ENCODE measurements at places on chromosomes 7 and 10.

- DNase-seq: no peak
Observed at GRCh38 chr7:148584154-148584827, 6.3 kb upstream of the C7orf33 start.

- peak; percentile 57 for DNase-seq
Observed at GRCh38 chr10:119211625-119212441, 4.5 kb downstream of the GRK5 start.

DNA sequence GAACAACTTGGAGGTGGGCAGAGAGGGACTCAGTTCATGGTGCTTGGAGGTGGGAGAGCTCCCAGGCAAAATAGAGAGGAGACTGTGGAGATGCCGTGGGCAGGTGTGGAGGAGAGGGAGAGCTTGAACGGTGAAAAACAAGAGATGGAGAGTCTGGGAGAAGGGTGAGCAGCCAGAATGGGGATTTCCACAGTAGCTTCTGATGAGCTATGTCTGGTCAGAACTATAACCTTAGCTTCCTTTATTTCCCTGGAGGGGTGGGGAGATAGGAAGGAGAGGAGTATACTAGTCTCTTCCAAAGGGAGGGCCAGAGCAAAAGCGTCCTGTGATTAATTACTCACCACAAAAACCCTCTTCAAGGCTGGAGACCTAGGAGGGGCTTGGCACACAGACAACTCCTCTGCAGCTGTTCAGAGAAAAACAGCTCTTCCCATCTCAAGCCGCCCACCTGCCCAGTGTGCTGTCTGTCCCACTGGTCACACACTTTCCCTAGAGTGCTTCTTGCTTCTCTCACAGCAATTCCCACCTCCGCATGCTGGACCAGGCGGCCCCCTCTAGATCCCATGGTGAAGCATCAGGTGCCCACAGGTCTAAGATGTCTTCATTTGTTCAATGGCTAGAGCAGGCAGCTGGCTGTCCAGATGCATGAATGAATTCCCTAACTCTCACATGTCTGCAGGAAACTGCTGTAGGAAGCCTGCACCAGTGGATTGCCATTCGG is 41.9 kb downstream of the TAS2R41 start:
- no peak for DNase-seq

DNA sequence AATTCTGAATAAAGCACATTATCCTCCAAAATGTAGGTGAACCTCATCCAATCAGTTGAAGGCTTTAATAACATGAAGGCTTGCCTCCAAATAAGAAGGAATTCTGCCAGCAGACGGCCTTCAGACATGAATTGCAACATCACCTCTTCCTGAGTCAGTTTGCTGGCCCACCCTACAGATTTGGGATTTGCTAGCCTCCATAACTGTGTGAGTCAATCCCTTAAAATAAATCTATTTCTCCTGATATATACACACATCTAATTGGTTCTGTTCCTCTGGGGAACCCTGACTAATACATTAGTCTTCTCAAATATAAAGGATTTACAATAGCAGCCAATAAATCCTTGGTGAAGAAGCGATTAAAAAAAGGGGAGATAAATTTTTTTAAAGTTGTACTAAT is 34.8 kb upstream of the OSBPL3 start:
- peak; percentile 27 for DNase-seq

DNA sequence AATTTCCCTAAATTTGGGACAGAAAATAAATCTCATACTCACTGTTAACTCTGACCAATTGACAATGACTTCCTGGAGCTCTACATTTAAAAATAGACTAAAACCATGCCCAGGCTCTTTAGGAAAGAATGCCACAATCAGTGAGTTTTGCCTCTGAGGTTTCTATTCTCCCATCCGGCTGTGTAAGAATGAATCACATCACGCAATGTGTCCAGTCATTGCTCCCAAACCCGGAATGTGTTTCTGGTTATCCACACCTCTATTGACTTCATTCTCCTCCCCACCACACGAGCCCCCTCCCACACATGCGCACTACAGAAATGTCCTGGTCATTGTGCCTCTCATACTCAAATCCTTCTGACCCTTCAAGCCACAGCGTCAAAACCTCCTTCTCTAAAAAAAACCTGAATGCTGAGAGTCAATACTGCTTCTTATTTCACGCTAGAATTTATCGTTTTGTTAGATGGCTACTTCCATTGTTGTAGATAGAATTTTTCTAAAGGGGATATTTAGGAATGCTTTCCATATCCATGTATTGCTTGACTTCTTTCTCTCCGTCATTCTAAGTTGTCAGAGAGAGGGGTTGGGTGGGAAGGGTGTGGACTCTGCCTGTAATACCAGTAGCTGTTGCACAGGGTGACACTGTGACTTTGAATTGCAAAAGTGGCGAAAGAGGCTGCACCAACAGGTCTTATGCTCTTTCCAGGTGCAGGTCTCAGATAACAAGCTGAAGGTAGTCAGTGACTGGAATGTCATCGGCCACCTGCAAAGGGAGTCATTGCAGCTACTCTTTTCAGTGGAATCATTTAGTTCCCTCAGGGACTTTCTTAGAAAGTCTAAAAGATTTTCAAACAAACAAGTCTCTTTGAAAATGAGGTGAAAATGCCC is 356.6 kb downstream of the PAXIP1 start:
- no peak for DNase-seq

GRCh38 chr7:139901901-139902300 is 72.8 kb downstream of the TBXAS1 start:
- DNase-seq: no peak

All from right cardiac atrium (tissue), 5 donors.